Breast epithelium (tissue), 4 donors: ENCODE measurements at places on chromosomes 6 and 20. TPM values are rescaled to one million over a fixed set of nuclear protein-coding genes. Genes with fewer than 3 reads are reported as not detected.

DNA sequence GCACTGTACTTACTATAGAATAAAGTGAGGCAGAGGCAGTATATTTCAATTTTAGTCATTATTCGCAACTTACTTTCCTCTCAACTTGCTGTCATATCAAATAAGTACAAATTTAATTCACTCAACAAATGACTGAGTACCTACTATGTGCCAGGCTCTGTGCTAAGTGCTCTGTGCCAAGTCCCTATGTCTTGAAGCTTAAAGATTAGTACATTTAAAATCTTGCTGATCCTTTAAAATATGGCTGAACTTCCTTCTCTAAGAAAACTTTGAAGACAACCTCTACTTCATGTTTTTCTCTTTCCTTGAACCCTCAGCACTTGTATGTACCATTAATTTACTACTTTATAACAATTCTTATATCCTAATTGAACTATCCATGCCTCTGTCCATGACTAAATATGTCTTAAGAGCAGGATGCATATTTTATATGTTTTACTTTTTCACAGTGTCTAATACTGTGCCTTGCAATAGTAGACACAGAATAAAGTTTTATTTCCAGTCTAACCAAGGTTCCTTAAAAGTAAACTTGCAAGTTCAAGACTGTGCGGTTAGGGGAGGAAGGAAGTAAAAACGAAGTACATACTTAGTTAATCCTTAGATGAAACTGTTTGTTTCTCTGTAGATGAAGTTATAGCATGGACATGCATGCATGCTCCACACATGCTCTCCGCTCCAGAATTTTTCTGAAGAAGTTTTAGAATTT, 10.0 kb upstream of the LATS1 start:
- no peak overlapping the region for H3K4me3 ChIP-seq
- no peak for DNase-seq
- no peak overlapping the region for H3K27ac ChIP-seq
- H3K27me3 ChIP-seq = no peaks in the 10 kb centered on the region
- H3K4me1 ChIP-seq = no peaks in the 10 kb centered on the region

GRCh38 chr6:20479526-20479925, 54.7 kb upstream of the CDKAL1 start:
- H3K4me3 ChIP-seq = no peak overlapping the region
- H3K27me3 ChIP-seq = no peaks in the 10 kb centered on the region
- no peaks in the 10 kb centered on the region for H3K36me3 ChIP-seq
- H3K4me1 ChIP-seq = no peaks in the 10 kb centered on the region

DNA sequence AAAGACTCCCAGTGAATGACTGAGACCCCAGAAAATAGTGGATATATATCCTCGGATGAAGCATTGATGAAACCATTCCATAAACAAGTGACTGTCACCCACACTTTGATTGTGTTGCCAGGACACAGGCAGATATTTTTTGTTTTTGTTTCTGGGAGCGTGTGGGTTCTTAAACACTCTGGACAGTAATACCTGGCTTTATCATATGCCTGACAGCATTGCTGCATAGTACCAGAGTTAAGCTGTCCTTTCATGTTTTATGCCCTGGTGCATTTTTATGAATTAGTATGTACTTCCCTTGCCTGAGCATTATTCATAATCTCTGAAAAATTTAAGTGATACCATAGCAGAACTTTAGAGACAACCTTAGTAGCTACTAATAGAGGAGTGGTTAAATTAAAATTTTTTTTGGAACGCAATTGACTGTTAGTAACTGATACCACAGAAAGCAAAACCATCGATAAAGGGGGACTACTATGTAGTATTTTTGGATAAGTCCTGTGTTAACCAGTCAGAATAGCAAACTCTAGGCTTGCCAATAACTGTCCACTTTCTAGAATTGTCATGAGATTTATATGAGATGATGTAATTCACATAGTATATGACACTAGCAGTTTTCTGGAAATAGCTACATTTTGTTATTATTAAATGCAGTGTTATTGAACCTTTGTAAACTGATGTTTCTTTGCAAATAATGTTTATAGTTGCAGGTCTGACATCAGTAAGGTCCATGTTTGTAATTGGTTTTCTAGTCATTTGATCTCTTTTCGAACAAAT, 30.4 kb downstream of the SENP6 start:
- no peaks in the 10 kb centered on the region for H3K27me3 ChIP-seq
- no peak overlapping the region for H3K4me3 ChIP-seq
- no peaks in the 10 kb centered on the region for H3K36me3 ChIP-seq
- no peak overlapping the region for H3K27ac ChIP-seq
- no peak for DNase-seq

DNA sequence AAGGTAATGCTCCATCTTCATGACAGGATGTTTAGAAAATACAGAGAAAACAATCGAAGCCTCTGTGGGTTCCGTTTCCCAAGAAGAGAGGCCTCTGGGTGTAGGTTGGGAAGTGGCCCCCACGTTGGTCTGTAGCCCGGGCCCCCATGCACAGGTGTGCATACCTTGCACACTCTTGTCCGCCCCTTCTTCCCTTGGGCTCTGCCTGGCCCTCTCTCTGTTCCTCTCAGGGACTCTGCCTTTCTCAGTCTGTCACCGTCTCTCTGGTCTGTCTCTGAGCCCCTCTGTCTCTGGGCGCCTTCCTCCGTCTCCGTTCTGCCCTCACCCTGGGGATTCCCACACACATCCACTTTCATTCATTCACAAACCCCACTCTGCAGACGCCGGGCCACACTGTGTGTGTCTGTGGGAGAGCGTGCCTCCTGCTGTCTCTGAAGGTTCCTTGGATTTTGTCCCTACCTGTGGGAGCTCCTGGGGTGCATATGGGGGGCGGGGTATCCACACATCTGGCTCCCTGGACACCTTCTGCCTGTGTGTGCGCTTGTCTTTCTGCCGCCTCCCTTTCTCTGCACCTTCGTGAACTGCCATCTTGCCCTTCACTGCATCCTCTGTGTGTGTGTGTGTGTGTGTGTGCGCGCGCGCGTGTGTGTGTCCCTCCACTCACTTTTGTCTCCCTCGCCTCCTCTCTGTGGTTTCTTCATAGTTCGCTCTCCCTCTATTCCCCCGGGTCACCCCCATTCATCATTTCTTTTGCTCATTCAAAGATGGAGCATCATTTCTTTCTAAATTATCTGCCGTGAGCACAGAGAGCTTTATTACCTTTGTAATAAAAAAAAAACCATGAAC, 75.3 kb downstream of the SRC start:
- no peak overlapping the region for H3K4me3 ChIP-seq

DNA sequence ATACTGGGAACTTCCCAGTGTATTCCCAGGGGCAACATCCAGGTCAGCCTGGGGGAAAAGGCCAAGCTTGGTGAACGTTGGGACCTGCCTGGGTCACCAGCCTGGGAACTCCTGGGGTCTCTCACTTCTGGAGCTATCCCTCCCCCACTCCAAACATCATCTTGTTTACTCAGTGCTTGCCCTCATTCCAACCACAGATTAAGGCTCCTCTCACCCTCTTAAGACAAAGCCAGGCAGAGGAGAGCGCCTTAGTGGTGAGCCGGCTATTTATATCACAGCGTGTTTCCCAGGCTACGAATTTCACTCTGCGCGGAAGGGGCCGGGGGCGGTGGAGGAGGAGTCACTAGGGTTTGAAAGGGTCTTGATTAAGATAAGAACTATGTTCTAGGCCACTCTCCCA, 12.1 kb downstream of the PRPH2 start:
- no peaks in the 10 kb centered on the region for H3K27me3 ChIP-seq
- no peak for DNase-seq
- H3K27ac ChIP-seq = no peak overlapping the region

GRCh38 chr20:11197851-11198250, 524.1 kb upstream of the JAG1 start:
- H3K36me3 ChIP-seq = no peaks in the 10 kb centered on the region
- no peaks in the 10 kb centered on the region for H3K27me3 ChIP-seq
- no peak overlapping the region for H3K27ac ChIP-seq
- H3K4me1 ChIP-seq = no peaks in the 10 kb centered on the region
- no peak for DNase-seq

DNA sequence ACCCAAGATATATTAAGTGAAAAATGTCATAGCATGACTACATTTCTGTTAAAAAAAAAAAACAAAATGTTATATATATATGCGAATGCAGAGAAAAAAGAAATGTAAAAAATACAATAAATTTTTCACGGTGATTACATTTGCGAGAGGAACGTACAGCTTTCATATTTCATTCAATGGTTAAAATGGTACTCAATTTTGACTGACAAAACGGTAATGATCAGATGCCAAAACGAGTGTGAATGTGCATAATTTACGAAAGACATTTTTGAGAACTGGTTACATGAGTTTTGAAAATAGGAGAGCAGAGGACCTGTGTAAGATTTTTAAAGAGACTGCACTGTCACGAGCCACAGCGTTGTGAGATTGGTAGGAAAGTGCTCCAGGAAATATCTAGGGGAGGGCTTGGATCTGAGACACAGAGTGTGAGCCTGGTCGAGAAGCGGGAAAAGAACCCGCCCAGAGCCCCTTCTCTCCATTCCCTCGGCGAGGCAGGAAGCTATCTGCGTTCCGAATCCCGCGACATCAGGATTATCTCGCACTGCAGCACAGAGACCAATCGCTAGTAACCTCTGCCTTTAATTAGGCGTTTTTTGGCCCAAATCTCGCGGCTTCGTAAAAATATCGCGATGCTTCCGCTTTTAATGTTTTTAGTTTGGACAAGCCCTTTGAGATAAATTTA, 28.5 kb downstream of the TRIM27 start:
- no peaks in the 10 kb centered on the region for H3K36me3 ChIP-seq
- peak overlapping the region; percentile 99 for H3K27ac ChIP-seq
- no peaks in the 10 kb centered on the region for H3K27me3 ChIP-seq
- DNase-seq = peak; percentile 95
- H3K4me3 ChIP-seq = peak overlapping the region; percentile 72

DNA sequence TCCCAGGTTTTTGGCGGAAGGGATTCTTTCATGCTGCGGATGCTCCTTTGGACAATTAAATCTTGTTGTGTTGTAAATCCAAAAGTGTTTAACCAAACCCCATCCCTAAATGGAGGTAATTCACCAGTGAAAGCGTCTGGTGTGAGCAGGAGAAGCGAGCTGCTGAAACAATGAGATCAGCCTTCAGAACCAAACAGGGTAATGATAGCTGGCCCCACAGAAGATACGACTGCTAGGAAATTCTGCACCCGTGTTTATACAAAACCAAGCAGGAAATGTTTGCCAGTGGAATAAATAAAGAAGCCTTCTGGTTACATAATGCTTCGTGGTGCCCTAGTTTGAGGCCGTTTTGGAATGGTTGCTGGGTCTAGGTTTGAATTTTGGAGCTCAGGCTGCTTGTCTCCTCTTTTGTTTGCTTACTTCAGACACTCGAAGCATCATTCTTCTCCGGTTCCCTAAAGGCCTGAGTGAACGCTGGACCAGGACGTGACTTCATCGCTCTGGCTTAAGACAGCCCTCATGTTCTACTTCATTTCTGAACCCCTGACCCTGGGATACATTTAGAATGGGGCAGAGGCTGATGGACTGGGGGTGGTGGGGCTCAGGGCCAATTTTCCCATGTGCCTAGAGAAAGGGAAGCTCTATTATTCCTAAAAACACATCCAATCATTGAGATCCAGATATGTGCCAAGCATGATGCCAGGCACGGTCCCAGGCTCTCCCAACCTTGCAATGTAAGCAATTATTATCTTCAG, 61.6 kb upstream of the JAG1 start:
- H3K4me3 ChIP-seq = no peak overlapping the region
- DNase-seq = no peak
- no peaks in the 10 kb centered on the region for H3K36me3 ChIP-seq
- no peaks in the 10 kb centered on the region for H3K4me1 ChIP-seq

DNA sequence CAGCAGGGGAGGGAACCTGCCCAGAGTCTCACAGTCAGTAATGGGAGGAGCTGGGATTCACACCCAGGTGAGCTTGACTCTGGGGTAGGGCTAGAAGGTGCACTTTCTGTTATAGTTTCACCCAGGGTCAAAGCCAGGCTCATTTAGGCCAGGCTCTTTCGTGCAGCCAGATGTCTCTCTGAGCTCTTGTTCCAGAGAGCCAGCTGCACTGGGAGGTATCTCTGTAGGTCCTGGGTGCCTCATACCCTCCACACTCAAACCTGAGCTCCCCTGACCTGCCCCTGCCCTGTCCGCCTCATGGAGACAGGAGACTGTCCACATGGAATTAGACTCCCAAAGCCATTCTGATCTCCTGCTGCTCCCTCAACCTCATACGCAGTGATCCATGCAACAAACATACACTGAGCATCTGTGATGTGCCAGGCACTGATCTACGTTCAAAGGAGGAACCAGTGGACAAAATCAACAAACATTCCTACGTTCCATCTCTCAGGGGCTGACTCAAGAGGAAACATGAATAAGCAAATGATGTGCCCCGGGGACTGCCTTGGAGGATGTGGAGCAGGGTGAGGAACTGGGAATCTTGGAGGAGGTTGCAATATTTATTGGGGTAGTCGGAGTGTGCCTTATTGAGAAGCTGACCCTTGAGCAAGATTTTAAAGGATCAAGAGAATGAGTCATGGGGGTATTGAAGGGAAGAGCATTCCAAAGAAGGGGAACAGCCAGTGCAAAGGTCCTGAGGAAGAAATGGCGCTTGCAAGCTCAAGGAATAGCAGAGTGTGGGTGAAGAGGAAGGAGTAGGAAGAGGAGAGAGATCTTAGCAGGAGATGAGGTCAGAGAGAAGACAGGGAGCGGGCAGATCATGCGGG, 71.3 kb upstream of the TOX2 start:
- H3K4me3 ChIP-seq = no peak overlapping the region
- DNase-seq = no peak
- no peak overlapping the region for H3K27ac ChIP-seq
- no peaks in the 10 kb centered on the region for H3K4me1 ChIP-seq

GPLD1 gene
- 2.5 TPM for total RNA-seq

KCNK5 gene
- 1.8 TPM for total RNA-seq

ARHGAP18 gene
- 28.7 TPM for total RNA-seq

SYNDIG1 gene
- total RNA-seq = 0.48 TPM

C20orf144 gene
- 0.29 TPM for total RNA-seq

SPTLC3 gene
- total RNA-seq = 7.9 TPM

BYSL gene
- 8.6 TPM for total RNA-seq

EIF6 gene
- 81.9 TPM for total RNA-seq

FHL5 gene
- 45.2 TPM for total RNA-seq

TTLL9 gene
- 0.98 TPM for total RNA-seq

PRDM1 gene
- 6.9 TPM for total RNA-seq

SPATS1 gene
- total RNA-seq = not detected

DPPA5 gene
- total RNA-seq = not detected

CLDN20 gene
- not detected for total RNA-seq
